ENCODE measurements at places on chromosomes 7 and 10.

DNA sequence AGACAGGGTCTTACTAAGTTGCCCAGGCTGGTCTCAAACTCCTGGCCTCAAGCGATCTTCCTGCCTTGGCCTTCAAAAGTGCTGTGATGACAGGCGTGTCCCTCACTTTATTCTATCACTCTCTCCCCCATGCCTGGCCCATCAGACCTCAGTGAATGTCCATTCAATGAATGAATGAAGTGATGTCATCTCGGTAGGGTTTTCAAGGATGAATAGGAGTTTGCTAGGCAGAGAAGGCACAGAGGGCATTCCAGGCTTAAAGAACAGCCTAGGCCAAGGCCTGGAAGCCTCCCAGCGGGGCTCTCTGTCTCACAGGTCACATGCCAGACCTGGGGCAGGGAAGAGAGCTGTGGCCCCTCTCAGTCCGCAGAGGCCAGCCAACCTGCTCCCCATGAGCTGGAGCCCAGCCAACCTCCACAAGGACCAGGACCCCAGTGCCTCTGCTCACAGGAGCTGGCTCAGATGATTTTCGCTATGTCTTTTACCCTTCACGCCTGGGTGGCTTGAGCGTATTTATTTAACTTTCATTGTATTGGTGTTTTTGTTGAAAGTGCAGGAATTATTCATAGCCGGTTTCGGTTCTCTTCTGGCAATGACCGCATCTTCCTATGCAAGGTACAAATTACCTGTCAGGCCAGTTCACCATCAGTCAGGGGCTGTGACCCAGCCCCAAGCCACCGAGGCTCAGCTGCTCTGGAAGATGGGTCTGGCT, 11.8 kb upstream of the TNRC18 start:
- no peak for DNase-seq

- DNase-seq = no peak
Observed at GRCh38 chr7:146741911-146742310, 625.3 kb downstream of the CNTNAP2 start.

DNA sequence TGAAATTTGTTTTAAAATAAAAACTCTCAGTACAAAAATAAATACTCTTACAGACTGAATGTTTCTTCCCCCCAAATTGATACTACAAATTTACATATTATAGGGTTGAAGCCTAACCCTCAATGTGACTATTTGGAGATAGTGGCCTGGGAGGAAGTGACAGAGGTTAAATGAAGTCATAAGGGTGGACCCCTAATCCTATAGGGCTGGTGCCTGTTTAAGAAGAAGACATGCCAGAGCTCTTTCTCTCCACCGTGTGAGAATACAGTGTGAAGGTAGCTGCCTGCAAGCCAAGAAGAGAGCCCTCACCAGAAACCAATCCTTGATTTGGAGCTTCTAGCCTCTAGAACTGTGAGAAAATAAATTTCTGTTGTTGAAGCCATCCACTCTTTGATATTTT, 67.6 kb downstream of the MCU start:
- no peak for DNase-seq

DNA sequence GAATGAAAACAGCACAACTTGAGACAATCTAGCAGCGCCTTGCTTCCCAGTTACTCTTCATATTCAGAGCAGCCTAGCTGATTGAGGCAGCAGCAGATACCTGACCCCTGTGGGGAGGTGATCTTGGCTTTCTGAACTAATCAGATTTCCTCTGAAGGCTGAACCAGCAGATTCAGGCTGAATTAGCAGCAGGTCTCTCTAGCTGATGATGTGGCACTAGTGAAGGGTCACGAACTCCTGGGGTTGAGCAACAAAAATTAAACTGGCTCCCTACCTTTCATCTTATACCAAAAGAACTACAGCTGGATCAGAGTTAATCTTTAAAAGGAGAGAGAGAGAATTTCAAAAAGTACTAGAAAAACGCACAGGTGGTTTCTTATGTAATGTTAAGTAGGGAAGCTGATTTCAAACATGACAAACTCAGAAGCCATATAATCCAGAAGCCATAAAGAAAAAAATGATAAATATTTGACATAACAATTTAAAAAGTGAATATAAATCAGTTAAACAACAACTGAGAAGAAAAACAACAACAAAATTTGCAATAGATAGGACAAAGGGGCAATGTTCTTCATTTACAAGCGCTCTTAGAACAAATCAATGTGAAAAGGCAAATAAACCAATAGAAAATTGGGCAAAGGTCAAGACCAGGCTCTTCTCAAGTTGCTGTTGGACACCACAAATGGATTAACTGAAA, 13.5 kb downstream of the SLC25A13 start:
- no peak for DNase-seq

GRCh38 chr7:107922886-107923285, 31.9 kb downstream of the DLD start:
- DNase-seq = no peak

- DNase-seq = no peak
Observed at GRCh38 chr7:44622342-44623151, 16.1 kb downstream of the OGDH start.

DNA sequence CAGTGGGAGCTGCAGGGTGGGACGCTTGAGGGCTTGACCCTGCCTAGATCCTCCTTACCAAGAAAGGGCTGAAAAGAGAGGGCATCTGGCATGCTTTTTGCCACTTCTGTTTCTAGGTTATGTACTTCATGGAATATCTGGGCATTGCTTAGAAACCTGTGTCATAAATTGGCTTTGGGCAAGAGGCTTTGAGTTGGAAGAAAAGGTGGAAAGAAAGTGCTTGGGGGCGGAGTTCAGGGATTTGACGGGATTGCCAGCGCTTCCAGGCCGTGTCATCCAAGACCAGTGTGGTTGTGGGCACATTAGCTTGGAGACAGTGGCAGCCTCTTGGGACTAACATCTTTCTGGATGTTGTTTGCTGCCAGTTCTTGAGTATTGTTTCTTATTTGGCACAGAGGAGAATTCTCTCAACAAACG, 825 bp downstream of the ZNF862 start:
- DNase-seq = no peak

DNA sequence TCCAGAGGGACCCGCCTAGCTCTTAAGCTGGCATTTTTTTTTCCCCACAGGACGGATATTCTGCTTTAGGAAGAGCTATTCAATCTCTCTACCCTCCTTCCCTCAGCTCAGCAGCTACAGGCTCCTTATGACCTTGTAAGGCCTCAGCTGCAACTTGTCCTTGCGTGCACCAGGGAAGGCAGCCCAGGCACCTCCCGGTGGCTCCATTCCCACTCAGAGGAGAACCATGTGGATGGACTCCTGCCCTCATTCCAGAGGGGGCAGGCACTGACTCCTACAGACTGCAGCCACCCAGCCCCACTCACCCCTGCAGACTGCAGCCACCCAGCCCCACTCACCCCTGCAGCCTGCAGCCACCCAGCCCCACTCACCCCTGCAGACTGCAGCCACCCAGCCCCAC, 73.7 kb downstream of the ITIH5 start:
- DNase-seq = no peak

GRCh38 chr7:130894146-130894908, 160.3 kb upstream of the KLF14 start:
- DNase-seq = no peak

GRCh38 chr10:72315611-72316385, 38.9 kb downstream of the DNAJB12 start:
- DNase-seq = no peak

GRCh38 chr10:121722665-121723064, 124.4 kb upstream of the FGFR2 start:
- no peak for DNase-seq

GRCh38 chr7:99267481-99267840, 5.2 kb upstream of the MYH16 start:
- no peak for DNase-seq

DNA sequence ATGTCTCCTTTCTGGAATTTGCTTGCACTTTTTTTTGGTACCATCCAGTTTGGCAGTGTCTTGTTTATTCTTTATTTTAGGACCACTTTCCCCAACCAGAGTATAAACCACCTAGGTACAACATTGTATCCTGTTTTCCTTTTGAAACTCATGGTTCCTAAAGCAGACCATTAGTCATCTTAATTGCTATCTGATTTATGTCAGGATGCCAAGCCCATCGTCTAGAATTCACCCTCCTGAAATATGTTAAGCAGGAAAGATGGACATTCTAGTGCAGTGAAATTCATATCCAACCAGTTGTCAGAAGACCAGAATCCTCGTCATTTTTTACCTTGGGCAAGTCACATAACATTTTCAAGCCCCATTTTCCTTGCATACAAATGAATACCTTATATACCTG, 223.6 kb upstream of the KMT2E start:
- DNase-seq = no peak

GRCh38 chr7:21704359-21704758, 161.5 kb downstream of the DNAH11 start:
- DNase-seq = no peak

DNA sequence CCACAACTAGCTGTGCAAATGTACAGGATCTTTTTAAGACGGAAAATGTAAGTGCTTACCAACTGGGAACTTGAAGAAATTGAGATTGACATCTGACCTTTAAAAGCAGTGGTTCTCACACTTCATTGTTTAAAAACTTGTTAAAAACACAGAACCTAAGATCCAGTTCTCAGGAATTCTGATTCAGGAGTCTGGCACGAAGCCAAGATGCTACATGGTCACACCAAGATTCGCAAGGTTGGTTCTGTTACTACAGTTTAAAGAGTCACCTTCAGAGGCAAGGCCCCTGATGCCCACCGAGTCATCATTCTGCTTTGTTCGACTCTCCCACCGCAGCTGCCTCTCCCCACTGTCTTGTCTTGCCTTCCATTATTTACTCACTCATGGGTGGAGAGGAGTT, 113.3 kb downstream of the GLI3 start:
- no peak for DNase-seq

GRCh38 chr7:80659120-80660055, 20.9 kb downstream of the CD36 start:
- no peak for DNase-seq

DNA sequence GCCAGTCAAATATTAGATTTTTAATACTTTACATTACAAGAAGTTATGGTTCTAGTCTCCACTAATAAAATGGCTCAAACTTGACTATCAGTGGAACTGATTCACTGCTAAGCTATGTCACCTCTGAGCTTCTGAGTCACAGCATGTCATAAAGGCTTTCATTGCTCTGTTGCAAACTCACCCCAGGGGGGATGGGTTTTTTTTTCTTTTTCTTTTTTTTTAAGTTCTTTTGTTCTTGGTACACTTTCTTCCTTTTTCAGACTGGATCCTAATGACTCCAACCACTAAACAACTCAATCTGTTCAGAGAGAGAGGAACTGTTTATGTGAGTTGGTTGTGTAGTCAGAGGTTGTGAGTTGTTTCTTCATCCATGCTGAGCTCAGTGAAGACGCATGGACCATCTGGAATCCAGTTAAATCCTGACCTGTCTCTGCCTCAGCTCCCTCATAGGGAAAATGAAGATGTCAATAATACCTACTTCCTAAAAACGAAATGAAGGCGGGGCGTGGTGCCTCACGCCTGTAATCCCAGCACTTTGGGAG, 11.0 kb downstream of the MYOF start:
- DNase-seq = no peak

DNA sequence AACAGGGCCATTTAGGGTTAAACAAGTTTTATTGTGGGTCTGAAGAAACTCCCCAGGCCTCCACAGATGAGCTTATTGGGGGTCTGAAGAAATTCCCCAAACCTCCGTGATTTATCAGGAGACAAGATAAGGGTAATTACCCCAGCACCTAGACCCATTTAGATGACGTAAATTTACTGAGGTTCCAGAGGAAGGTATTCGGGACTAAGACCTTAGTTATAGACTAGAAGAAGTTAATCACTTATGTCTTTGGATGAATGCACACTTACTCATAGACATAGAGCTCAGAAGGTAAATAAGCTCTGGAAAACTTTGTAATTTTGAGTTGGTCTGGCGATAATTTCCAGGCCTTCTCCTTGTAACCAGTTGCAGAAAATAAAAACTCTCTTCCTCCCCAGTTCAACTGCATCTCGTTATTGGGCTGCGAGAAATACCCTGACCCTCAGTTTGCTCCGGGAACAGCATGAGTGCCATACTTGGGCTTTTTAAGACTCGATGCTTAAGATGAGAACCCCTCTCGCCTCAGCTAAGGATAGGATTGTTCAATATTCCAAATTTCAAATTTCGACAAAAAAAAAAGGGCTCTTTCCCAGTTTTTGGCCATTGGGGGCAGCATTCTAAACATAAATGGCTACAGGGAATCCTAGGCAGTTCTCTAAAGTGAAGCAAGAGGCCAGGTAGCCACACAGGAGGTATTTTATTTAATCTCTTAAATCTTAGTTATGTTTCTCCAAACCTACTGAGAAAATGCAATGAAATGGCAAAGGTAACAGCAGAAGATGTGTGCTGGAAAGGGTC, 74.7 kb upstream of the PFKP start:
- DNase-seq = no peak

DNA sequence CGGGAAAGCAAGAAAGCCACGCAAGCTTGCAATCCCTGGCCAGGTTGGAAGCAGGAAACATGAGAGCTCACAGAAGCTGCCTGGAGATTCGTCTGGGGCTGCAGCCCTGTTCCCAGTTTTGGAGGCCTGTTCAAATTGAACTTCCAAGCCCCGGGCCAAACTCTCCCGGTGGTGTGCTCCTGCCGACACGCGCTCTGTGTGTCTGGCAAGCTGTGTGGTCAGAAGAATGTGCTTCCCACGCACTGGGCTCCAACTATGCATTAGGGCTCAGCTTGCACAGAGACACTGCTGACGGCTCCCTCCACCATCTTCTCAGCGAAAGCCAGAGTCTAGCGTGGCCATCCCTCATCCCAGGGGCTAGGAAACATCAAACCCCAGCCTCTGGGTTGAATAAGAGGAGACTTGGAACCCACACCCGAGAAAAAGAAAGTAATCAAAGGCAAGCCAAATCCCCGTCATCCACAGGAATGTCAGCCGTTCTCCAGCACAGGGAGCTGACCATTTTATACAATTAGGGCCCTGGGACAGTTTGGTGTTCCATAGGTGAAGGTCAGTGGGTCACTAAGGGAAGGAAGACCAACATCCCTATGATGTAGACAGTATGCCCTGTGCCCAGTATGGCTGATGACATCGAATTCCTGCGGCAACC, 107.2 kb downstream of the FGFR2 start:
- no peak for DNase-seq

DNA sequence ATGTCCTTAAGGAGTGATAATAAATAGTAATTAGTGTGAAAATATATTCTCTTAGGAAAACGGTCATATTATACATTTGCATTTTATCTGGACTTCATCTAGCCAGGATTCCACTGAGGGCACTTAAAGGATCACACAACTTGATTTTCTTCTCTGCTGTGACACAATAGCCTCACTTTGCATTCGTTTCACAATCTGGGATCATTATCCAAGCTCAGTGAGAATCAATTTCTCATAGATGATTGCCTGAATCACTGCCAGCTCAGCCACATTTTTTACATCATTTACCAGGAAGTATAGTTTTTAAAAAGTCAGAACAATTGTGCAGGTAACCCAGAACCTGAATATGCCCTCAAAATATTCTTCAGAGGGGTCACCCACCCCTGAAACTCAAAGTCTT, 68.9 kb downstream of the PTPRZ1 start:
- no peak for DNase-seq

GRCh38 chr10:79438699-79439085, 6.7 kb downstream of the ZCCHC24 start:
- no peak for DNase-seq
